Heart right ventricle (tissue), 16 donors: ENCODE measurements at places on chromosomes 5 and 9. TPM values are rescaled to one million over a fixed set of nuclear protein-coding genes. Genes with fewer than 3 reads are reported as not detected.

DNA sequence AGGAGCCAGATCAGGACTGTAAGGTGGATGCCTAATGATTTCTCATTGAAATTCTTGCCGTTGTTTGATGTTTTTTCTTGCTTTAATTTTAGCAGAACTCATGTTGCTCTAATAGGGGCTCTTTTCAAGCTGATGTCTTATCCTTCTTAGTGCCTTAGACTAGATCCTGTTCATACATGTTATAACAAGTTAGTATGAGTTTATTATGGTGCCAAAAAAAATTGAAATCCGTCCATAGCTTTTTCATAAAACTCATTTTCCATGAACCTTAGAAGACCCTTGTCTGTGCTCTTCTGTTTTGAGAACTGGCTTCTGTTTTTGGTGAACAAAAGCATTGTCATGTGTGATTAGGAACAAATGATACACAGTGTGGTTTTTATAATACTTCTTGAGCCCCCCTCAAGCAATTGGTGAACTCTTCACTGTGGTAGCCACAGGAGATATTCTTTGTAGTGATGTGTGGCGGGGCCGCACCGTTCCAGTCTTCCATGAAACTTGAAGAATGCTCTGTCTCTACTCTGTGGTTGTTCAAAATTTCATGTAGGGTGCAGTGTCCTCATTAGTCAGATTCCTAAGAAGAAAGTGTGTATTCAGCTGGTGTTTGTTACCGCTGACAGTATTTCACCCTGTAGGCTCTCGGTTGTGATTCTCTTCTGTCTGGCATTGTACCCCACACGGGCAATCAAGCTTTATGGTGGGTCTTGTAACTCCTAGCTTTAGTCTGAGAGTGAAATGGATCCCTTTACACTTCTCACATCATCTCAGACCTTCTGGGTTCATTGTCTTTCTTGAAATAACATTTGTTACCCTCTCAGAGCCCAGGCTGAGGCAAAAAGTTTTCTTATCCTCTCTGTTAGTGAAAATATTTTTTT lies 10.7 kb downstream of the OTULIN start:
- H3K27me3 ChIP-seq = no peaks in the 10 kb centered on the region
- no peak overlapping the region for H3K4me3 ChIP-seq
- no peak for DNase-seq
- no peak overlapping the region for H3K27ac ChIP-seq
- no peaks in the 10 kb centered on the region for H3K36me3 ChIP-seq

DNA sequence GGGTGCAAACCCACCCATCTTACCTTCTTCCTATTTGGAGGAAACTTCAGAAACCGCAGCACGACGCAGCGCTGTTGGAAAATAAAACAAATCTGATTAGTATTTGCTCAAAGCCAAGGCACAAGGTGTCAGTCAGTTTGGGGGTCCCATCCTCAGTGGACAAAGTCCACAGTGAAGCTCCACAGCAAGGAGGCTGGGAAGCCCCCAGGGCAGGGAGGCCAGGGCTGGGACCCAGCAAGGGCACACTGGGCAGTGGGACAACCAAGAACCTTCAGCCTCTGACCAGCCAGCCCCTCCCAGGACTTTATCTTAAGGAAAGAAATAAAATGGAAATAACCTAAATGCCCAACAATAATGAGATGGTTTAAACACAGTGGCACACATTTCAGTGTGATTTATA lies 11.3 kb downstream of the IPPK start:
- H3K27ac ChIP-seq = no peak overlapping the region
- no peaks in the 10 kb centered on the region for H3K27me3 ChIP-seq
- H3K4me1 ChIP-seq = peaks cover 5% of the 10 kb centered on the region
- no peak overlapping the region for H3K4me3 ChIP-seq
- no peak for DNase-seq

DNA sequence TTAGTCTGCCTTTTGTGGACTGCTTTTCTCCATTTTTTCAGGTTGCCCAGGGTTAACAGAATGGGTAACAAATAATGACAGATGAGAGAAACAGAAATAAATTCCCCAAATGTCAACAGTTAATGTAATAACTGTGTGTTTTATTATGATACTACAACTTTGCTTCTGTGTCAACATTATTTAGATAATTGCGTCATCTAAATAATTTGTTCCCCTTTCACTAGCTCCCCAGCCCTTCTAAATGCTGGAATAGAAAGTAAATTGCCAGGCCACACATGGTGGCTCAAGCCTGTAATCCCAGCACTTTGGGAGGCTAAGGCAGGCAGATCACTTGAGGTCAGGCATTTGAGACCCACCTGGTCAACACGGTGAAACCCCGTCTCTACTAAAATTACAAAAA lies 53.5 kb downstream of the RNF38 start:
- peaks cover 97% of the 10 kb centered on the region for H3K36me3 ChIP-seq
- H3K27ac ChIP-seq = no peak overlapping the region
- no peaks in the 10 kb centered on the region for H3K4me1 ChIP-seq
- DNase-seq = no peak

- H3K27ac ChIP-seq = no peak overlapping the region
- H3K36me3 ChIP-seq = peaks cover 100% of the 10 kb centered on the region
- H3K27me3 ChIP-seq = no peaks in the 10 kb centered on the region
- no peak overlapping the region for H3K4me3 ChIP-seq
- DNase-seq = no peak
Measured at GRCh38 chr5:5453131-5453530, 30.7 kb downstream of the ICE1 start.

- peaks cover 14% of the 10 kb centered on the region for H3K36me3 ChIP-seq
- peaks cover 4% of the 10 kb centered on the region for H3K27me3 ChIP-seq
- H3K4me3 ChIP-seq = no peak overlapping the region
Measured at GRCh38 chr9:93264338-93265125, 80.6 kb downstream of the WNK2 start.

- H3K27ac ChIP-seq = no peak overlapping the region
- H3K4me1 ChIP-seq = no peaks in the 10 kb centered on the region
- no peaks in the 10 kb centered on the region for H3K27me3 ChIP-seq
- no peaks in the 10 kb centered on the region for H3K36me3 ChIP-seq
Measured at GRCh38 chr5:33692980-33693379, 198.8 kb downstream of the ADAMTS12 start.

SLC45A2 gene
- total RNA-seq = not detected

ZNF879 gene
- total RNA-seq = 1.8 TPM

HAVCR1 gene
- not detected for total RNA-seq

CDKN2B-AS1 gene
- total RNA-seq = 0.45 TPM

TXNDC8 gene
- total RNA-seq = not detected

GPR151 gene
- total RNA-seq = not detected

ARID3C gene
- total RNA-seq = not detected
